ENCODE measurements at places on chromosomes 5 and 9.
A peak's percentile ranks its signal among the peaks of the same experiment; 100 is the strongest.

DNA sequence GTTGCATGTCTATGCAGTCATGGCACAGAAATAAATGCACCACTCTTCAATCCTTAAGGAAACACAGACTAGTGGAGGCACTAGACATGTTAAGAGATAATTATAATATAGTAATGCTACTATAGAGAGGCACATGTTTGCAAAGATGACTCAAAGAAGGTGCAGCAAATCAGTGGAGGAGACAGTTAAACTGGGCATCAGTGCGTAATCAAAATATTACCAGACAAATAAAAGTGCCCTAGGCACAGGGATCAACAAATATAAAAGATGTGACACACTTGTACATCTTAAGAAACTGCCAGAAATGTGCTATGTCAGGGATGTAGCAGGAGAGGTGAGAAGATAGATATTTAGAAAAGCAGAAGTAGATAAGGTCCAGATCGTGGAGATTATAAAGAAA lies 642.1 kb downstream of the SLCO4C1 start:
- no peak for DNase-seq

GRCh38 chr5:96081276-96081858 lies 119.7 kb upstream of the ELL2 start:
- DNase-seq, result no peak

- no peak for DNase-seq
These were observed 995.7 kb downstream of the CDH18 start for GRCh38 chr5:18992264-18992663.

DNA sequence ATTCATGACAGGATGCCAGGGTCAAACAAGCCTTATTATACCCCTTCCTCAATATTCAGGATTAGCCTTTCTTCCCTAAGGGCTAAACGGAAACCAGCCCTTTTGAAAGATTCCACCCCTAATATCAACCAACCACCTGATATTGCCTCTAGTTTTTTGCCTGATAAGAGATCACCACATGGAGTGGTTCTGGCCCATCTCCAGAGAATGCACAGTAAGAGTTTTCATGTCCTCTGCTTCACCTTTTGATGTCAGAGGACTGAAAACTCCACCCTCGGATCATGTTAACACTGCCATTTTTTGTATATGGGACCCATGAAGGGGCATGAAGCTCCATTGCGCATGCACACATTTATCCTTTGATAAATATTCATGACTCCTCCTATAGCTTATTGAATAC lies 5.8 kb upstream of the LNPEP start:
- no peak for DNase-seq

- DNase-seq, result no peak
These were observed 13.4 kb downstream of the ZMAT2 start for GRCh38 chr5:140713562-140714094.

DNA sequence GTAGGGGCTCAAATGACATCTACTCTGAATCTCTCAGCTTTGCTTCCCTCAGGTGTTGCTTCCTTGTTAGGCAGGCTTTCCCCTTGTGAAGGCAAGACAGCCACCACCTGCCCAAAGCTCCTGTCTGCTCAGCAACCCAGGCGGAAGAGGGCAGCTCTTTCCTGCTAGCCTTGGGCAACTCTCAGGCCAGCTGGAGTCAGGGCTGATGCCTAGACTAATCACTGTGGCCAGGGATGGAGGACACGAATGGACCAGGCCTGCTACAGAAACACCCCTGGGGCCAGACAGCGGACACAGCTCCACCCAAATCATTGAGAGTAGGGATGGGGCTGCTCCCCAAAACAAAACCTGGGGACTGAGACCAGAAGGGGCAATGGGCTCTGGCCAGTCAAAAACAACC lies 138.0 kb downstream of the MTX3 start:
- DNase-seq, result no peak

GRCh38 chr5:150625831-150626746 lies 14.4 kb upstream of the SYNPO start:
- DNase-seq, result peak; percentile 28

DNA sequence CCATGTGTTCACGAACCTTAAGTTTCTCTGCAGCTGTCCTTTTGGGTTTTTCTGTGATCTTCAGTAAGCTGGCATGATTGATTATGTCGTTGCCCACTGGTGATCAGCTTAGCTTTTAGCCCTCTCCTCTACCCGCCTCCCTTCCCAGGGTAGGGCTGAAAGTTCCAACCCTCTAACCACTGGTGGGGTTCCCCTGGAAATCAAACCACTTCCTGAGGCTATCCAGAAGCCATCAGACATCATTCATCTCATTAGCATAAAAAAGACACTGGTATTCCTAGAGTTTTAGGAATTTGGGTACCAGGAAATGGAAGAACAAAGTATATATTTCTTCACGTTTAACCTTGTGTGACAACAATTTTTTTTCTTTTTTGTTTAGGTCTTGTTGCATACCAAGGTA lies 29.8 kb downstream of the SPIN1 start:
- no peak for DNase-seq

- DNase-seq, result peak; percentile 84
These were observed 149.3 kb upstream of the COL5A1 start for GRCh38 chr9:134492281-134492691.

DNA sequence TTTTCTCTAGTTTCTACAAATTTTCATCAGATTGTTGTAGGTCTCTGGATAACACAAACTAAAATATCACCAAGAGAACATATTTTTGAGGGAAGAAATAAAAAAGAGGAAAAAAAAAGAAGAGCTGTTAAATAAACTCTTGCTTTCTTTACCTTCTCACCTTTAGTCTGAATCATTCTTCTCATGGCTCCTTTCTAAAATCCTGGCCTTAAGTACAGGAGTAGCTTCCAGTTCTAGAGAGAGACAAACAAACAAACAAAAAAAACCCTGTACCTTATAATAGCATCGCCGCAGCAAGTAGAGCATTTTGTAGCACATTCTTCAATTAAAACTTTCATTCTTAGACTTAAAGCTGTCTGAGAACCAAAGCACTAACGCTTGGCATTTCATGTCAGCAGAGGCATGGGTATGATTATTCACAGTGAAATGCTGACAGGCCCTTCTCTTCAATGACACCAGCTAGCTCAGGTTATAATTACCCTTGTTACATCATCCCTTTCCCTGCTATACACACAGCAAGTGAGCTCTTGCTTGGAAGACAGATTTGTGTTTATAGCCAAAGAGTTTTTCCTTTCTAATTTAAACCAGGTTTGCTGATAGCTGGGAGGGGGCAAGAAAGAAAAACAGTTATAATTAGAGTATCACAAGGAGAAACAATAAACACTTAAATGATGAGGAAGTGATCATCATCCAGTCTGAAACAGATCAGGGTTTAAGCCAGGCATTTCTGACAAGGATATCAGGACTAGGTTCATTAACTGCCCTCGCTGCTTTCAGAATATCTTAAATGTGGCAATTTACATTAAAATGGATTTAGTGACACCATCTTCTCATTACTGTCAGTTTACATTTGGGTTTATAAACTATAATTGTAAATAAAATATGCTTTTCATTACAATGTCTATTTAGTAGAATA lies 510.9 kb upstream of the ZNF608 start:
- no peak for DNase-seq

DNA sequence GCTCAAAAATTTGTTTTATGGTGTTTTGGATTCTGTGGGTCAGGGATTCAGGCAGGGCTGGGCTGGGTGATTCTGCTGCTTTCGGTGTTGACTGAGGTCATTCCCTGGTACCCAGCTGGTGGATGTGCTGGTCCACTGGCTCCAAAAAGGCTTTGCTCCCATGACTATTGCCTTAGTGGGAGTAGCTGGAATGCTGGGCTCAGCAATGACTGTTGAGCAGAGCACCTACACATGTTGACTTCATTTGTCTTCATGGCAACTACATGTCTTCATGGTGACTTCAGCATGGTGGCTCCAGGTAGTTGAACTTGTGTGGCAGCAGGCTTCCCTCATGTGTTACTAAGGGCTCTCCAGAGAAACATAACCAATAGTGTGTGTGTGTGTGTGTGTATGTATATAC lies 297.2 kb downstream of the DOCK8 start:
- DNase-seq, result no peak

GRCh38 chr5:32753765-32754164 lies 42.6 kb downstream of the NPR3 start:
- no peak for DNase-seq

GRCh38 chr5:1354576-1354975 lies 9.7 kb upstream of the CLPTM1L start:
- DNase-seq, result no peak

DNA sequence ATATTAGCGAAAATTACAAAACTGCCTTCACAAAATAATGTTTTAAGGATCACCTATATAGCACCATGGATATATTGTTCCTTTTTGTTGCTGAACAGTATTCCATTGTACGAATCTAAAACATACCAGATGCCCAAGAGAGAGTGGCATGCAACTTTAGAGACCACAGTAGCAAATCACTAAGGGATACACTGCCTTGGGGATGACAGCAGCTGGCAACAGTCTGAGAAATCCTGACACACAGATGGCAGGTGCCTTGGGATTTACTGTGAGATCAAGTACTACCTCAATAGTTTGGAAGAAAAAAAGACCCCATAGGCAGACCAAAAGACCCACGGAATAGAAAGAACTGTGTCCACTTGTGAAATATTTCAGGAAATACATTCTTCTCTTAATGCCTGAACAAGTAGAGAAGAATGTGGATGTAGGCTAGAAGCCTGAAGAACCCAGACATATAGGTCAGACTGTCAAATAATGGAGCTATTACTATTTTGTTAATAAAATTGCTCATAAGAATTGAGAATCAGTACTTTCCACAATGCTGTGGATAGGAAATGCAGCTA lies 53.4 kb downstream of the PLPP1 start:
- no peak for DNase-seq

- no peak for DNase-seq
These were observed 148.3 kb downstream of the GAPVD1 start for GRCh38 chr9:125409637-125410521.

- no peak for DNase-seq
These were observed 29.5 kb upstream of the FOXI1 start for GRCh38 chr5:170076211-170076610.

GRCh38 chr9:82082563-82082962 lies 94.0 kb downstream of the SPATA31D1 start:
- DNase-seq, result no peak

DNA sequence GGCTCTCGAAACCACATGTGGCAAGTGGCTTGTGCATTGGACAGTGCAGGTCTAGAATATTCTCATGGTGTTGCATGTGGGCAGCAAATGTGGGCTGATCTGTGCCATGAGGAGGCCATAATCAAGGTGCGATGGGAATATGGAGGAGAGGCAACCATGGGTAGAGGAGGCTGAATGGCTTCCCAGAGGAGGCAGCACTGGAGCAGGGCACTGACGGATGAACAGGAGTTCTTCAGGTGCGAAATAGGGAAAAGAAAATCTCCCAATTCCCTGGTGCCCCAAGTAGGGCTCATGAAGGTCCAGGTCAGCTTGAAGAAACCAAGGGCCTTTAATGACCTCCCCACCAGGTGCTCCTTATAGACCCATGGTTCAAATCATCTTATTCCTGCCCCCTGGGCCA lies 126.5 kb downstream of the RXRA start:
- DNase-seq, result no peak

GRCh38 chr9:30197954-30198353 lies 2186.5 kb upstream of the ACO1 start:
- DNase-seq, result no peak

- DNase-seq, result no peak
These were observed 4.3 kb downstream of the RASGRF2 start for GRCh38 chr5:80964491-80964890.

DNA sequence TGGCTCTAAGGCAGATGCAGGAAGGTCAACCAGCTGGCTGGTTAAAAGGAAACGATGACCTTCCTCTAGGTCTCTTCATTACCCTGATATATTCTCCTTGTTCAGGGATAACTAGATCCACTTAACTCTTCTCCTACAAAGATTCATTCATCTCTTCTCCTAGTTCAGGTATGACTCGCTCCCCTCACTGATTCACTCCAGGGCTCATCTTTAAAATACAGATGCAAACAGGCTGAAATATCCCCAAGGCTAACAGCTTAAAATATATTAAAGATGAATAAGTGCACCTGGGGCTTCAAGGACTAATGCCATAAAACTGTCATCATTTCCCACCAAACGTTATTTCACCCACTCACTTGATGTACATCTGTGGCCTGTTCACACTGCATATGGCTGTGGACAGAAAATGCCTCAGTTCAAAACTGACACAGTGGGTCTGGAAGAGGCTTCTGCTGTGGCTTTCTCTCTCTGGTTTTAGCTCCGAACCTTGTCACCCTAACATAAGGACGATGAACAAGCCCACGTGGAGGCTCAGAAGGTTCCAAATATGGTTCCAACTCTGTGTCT lies 366.9 kb downstream of the DEPDC1B start:
- no peak for DNase-seq

GRCh38 chr9:113650207-113651131 lies 186.9 kb downstream of the RGS3 start:
- DNase-seq, result no peak

GRCh38 chr9:133224762-133225161 lies 15.7 kb upstream of the OBP2B start:
- DNase-seq, result no peak

DNA sequence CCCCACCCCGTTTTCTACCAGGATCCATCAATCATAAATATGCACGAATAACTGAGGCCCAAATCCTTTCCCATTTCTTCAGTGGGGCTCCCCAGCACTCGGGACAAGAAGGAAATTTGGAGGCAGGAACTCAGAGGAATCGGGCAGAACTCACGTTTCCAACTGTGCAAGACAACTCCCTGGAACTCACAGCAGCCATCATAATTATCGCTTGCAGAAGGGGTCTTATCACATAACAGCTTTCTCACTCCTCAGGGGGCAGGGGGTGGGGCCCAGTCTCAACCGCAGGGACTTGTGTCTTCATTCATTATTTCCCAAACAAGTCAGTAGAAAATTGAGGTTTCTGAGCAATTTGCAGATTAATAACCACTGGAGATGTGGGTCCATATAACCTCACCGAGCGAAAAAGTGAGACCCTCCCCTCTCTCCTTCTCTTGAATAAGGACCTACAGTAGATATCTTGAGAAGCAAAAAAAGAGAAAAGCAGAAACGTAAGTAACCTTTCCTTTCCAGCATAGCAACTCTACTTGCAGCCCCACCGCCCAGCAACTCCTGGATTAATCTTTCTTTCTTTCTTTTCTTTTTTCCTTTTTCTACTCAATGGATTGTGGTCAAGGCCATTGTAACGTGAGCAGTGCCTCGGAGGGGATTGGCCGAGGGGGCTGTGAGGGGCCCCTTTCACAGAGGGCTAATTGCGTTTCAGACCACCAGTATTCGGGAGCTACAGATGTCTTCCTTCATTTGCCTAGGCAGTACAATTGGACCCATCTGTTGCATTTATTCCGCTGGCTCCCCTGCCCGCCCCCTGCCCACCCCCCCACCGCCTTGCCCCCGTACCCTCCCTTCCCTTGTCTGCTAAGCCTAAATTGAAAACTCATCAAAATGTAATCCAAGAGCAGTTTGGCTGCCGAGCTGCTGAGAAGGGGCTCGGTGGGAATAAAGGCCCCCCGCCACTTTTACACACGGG lies 24.7 kb upstream of the TIFAB start:
- DNase-seq, result no peak
